ENCODE measurements at places on chromosomes 16 and 17.

DNA sequence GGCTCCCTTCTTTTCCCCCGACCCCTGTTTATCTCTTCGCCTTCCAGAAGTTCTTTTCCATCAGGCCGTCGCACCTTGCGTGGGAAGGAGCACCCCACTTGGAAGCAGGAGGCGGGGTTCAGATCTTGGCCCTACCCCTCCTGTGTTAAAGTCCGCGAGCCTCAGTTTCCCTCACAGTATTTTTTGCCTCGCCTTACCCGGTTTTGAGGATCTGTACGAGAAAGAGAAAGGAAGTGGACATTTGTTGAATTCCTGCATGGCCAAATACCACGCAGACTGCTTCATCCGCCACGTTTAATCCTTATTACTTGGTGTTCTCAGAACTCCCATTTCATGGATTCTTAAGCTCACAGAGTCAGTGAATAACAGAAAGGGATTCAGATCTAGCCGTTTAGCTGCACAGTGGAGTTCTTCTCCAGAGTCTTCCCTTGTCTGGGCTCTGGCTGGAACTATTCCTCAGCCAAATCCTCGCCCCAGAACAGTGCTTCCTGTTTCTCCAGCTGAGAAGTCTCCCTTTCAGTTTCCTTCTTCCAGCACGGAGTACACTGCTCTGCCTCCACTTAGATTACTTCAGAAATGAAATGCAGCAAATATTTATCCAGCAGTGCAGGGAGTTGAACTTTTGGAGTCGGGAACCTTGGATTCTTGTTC lies 590 bp downstream of the TMEM219 start:
- DNase-seq: no peak

- no peak for DNase-seq
Observed at GRCh38 chr16:14672403-14672971, 21.6 kb downstream of the PLA2G10 start.

DNA sequence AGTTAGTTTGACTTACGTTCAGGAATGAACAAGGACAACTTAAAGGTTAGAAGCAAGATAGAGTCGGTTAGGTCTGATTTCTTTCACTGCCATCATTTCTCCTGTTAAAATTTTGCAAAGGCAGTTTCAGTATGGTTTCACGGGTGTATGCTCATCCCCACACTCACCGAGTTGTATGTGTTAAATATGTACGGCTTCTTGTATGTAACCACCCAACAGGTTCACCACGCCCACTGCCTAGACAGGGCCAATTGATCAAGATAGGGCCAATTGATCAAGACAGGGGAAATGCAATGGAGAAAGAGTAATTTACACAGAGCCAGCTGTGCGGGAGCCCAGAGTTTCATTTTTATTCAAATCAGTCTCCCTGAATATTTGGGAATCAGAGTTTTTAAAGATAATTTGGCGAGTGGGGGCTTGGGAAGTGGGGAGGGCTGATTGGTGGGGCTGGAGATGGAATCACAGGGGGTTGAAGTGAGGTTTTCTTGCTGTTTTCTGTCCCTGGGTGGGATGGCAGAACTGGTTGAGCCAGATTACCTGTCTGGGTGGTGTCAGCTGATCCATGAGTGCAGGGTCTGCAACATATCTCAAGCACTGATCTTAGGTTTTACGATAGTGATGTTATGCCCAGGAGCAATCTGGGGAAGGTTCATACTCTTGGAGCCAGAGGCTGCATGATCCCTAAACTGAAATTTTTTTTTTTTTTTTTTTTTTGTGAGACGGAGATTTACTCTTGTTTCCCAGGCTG lies 62.4 kb upstream of the PLCG2 start:
- no peak for DNase-seq

GRCh38 chr16:31376705-31377104 lies 16.4 kb upstream of the ITGAD start:
- no peak for DNase-seq

DNA sequence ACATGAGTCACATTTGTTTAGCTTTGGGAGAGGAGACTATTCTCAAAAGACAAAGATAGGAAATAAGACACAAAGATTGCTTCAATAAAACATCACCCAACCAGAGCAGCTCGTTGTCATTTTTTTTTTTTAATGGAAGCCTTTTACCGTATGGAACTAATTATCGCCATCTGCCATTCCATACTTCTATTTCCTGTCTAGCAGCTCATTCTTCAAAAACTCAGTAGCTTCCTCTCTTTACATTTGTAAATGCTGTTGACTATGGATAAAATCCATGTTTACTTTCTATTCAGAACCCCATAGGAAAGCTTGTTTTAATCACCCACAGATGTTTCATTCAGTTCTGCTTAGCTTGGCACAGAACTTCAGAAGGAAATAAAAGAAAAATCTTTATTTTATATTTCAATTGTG lies 110.0 kb upstream of the PSMD7 start:
- no peak for DNase-seq

GRCh38 chr17:19359856-19360255 lies 2.7 kb downstream of the B9D1 start:
- DNase-seq: no peak
